ENCODE measurements at places on chromosomes 13 and 19. TPM values are rescaled to one million over a fixed set of nuclear protein-coding genes. Genes with fewer than 3 reads are reported as not detected.

DNA sequence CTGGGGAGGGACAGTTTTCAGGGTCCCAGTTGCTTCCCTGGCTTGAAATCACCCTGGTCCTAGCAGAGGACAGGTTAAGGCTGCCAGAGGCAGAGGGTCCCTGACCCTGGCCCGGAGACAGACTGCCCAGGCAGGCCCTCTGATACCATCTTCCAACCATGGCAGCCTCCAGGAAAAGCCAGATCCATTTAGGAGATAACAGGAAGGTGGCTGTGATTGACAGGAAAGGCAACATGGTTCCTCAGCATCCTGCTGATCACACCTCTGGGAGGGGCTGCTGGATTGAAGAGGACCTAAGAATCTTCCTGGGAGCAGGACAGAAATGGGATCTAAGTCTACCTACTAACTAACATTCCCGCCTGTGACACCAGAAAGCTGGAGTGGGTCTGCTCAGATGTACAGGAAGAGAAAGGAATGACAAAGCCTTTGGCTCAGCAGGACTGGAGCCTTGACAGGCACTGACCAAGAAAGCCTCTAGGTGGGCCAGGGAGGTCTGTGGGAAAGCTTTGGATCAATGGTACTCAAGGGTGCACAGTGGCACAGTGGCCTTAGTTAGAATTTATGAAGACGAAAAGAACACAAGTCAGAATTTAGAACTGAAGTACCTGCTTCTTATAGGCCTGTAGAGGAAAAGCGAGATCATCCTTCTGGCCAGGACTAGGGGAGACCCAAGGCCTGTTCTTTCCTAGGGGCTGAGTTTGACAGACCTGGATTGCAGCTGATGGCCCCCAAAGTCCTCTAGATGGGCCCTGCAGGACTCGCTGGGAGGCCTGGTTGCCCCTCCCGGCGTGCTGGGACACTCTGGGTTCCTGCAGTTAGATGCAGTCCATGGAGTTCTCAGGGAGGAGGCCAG lies 2.3 kb upstream of the PRKACA start:
- peaks cover 46% of the 10 kb centered on the region for H3K36me3 ChIP-seq
- peaks cover 15% of the 10 kb centered on the region for H3K4me1 ChIP-seq
- no peak overlapping the region for H3K4me3 ChIP-seq
- DNase-seq: no peak
- H3K27ac ChIP-seq: no peak overlapping the region

GRCh38 chr19:49887665-49888509 lies 8.8 kb downstream of the IL4I1 start:
- no peak overlapping the region for H3K27ac ChIP-seq
- DNase-seq: no peak
- no peak overlapping the region for H3K4me3 ChIP-seq
- H3K36me3 ChIP-seq: peaks cover 21% of the 10 kb centered on the region
- no peaks in the 10 kb centered on the region for H3K27me3 ChIP-seq

DNA sequence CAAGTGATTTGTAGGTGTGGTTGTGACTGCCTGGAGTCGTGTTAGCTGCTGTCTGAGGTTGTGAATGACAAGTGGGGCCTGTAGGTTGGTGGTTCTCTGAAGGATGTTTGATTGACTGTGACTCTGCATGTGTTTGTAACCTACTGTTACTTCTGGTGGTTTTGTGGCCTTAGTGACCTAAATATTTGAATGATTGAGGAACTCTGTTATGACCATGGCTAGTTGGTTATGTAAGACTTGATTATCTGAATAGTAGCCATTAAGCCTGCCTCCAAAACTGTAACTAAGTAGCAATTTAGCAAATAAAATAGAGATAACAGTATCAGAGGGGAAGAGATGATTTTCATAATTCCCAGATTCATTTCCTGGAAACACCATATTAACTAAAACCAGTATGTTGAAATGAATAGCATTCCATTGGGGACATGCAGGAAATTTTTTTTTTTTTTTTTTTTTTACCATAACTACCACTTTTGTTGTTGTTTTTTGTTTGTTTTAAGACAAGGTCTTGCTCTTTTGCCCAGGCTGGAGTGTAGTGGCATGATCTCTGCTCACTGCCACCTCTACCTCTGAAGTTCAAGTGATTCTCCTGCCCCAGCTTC lies 865 bp downstream of the ZNF382 start:
- peak overlapping the region; percentile 38 for H3K4me3 ChIP-seq
- no peaks in the 10 kb centered on the region for H3K4me1 ChIP-seq
- no peak for DNase-seq
- H3K27me3 ChIP-seq: no peaks in the 10 kb centered on the region

- H3K27me3 ChIP-seq: no peaks in the 10 kb centered on the region
- no peaks in the 10 kb centered on the region for H3K36me3 ChIP-seq
- no peak overlapping the region for H3K4me3 ChIP-seq
- H3K4me1 ChIP-seq: peaks cover 11% of the 10 kb centered on the region
Measured at GRCh38 chr13:29688193-29688592, 92.7 kb upstream of the SLC7A1 start.

The SYT5 gene
- not detected for total RNA-seq

The EHD2 gene
- total RNA-seq: 35.9 TPM

DNA sequence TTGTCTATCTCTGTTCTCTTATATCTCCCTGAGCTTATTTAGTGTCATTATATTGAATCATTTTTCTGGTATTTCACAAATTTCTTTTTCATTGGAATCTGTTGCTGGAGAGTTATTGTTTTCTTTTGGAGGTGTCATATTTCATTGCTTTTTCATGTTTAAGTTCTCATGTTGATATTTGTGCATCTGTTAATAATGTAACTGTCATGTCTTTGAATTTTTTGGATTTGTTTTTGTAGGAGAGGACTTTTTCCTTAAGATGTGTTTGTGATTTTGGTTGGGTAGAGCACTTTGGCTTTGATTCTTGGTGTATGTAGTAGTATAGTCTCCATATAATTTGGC lies 64.0 kb downstream of the DNAJC3 start:
- H3K36me3 ChIP-seq: no peaks in the 10 kb centered on the region
- DNase-seq: no peak

DNA sequence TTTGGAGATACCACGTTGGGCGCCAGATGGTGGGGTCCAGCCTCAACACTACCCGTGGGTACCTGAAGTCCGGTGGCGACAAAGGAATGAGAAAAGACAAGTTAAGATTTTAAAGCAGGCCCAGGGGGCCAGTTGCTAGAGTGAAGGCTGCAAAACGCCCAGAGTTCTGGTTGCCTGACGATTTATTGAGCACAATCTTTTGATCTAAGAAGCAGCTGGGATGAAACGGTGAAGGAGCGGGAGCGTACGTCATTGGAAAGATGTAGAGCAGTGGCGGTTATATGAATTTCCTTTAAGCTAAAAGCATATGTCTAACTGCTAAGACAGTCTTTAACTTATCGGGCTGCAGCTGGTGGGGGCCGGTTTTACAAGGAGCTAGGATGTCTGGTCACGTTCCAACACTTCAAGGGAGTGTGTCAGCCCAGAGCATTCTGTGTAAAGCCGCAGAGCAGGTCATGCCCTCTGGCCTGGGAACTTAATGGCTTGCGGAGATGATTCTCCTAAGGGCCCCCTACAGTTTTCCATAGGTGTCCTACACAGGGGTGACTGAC lies 28.9 kb upstream of the EVI5L start:
- H3K4me3 ChIP-seq: no peak overlapping the region
- DNase-seq: no peak
- H3K36me3 ChIP-seq: no peaks in the 10 kb centered on the region
- no peaks in the 10 kb centered on the region for H3K4me1 ChIP-seq
- H3K27ac ChIP-seq: no peak overlapping the region

DNA sequence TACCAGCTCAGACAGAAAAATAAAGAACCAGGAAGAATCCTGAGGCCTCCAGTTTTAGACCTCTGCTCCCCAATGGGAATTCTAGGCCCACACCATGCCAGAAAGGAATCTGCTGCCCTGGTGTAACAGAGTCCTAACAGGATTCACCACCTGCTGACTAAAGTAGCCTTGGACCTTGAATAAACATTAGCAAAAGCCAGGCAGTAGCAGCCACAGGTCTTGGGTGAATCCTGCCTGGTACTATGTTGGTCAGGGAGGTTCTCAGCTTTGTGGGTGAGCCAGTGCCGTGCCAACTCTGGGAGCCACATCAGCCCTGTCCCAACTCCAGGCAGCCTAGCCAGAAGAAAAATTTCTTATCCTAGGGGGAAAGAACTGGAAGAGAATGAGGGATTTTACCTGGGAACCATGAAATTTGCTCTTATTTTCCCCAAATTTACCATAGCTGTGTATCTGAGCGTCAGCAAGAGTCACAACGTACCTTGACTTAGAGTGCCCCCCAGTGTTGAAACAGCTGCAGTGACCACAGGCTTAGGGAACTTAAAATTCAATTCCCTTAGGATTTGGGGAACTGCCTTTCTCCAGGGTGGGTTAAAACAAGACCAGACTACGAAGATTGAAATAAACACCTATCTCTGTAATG lies 1895.6 kb upstream of the PRR20A start:
- DNase-seq: no peak
- H3K27me3 ChIP-seq: no peaks in the 10 kb centered on the region
- no peak overlapping the region for H3K4me3 ChIP-seq

- no peak overlapping the region for H3K27ac ChIP-seq
- H3K4me1 ChIP-seq: peaks cover 5% of the 10 kb centered on the region
- no peak overlapping the region for H3K4me3 ChIP-seq
- DNase-seq: peak; percentile 26
Measured at GRCh38 chr13:107441279-107441678, 774.1 kb downstream of the LIG4 start.

- H3K36me3 ChIP-seq: peaks cover 57% of the 10 kb centered on the region
- peaks cover 40% of the 10 kb centered on the region for H3K4me1 ChIP-seq
- H3K27me3 ChIP-seq: no peaks in the 10 kb centered on the region
- DNase-seq: peak; percentile 46
Measured at GRCh38 chr19:48964205-48965039, 687 bp upstream of the FTL start.

GRCh38 chr19:47680858-47681332 lies 32.3 kb upstream of the EHD2 start:
- peaks cover 60% of the 10 kb centered on the region for H3K36me3 ChIP-seq
- DNase-seq: no peak
- no peak overlapping the region for H3K27ac ChIP-seq
- H3K4me1 ChIP-seq: peaks cover 14% of the 10 kb centered on the region
- H3K4me3 ChIP-seq: no peak overlapping the region

The LAIR1 gene
- not detected for total RNA-seq

The KLF1 gene
- not detected for total RNA-seq

- H3K4me1 ChIP-seq: 0 out of 2 replicates have a peak, but pooled peaks cover 3% of the 10 kb centered on the region
- peak within 1 kb of the TSS; percentile 54 for H3K27ac ChIP-seq
- H3K36me3 ChIP-seq: peaks cover 8% of the 10 kb centered on the region
- H3K4me3 ChIP-seq: peak within 1 kb of the TSS; percentile 63
Measured at GRCh38 chr19:45994998-45995714, at the start of gene CCDC61. TSS of gene CCDC61 (plus strand) at chr19:45995467. CDS start at chr19:46003019, 7,552 bp downstream.

DNA sequence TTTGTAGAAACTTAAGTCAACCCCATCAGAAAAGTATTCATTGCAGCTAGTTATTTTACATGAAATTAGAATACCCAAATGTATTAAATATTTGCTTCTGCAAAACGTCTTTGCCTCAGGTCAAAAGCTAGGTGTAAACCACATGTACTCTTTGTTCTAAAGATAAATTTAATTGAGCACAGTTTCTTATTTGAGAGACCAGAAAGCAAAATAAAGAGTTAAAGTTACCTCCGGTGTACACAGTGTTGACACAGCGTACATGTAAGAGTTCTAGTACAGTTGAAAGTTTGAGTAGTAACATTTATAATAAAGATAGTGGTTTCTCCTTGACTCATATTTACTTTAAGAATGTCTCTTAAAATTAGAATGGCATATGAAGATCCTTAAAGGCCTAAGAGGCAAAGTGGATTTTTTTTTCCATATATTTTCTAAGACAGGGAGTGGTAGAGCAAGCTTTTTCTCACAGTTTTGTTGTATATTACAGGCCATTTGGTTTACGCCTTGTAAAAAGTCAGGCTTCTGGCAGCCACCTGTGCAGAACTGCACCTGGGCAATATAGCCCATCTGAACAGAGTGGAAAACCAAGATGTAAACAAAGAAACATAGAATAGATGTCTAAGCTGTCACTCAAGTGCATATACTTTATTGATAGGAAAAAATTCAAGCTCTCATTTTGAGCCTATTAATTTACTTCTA lies 2.9 kb downstream of the LRCH1 start:
- peaks cover 11% of the 10 kb centered on the region for H3K36me3 ChIP-seq
- no peak for DNase-seq
- peaks cover 31% of the 10 kb centered on the region for H3K4me1 ChIP-seq
- H3K27me3 ChIP-seq: no peaks in the 10 kb centered on the region

GRCh38 chr13:37602733-37603381 lies 4.3 kb upstream of the POSTN start:
- no peak overlapping the region for H3K27ac ChIP-seq
- H3K36me3 ChIP-seq: no peaks in the 10 kb centered on the region
- no peak overlapping the region for H3K4me3 ChIP-seq
- no peaks in the 10 kb centered on the region for H3K27me3 ChIP-seq
- DNase-seq: no peak

DNA sequence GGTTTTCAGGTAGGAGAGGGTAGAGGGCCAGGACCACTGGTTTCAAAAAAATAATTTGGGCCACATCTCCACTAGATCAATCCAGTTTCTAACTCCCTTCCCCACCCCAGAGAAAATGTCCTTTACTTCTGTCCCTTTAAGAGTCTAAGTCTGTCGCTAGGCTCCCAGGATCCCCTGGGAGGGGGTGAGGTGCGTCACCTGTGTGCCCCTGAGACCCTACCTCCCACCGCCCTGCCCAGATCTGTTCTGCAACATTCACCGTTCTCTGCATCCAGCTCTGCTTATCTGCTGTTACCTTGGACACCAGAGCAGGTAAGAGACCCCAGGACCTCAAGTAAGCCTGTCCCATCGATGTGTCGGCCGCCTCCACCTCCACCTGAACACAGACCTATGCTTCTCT lies at the start of gene GFY:
Gene GFY (plus strand): TSS at position 211 of the 400 bp plus-strand sequence. CDS start 1,043 bp downstream, outside the sequence.
- H3K36me3 ChIP-seq: no peaks in the 10 kb centered on the region
- peaks cover 16% of the 10 kb centered on the region for H3K4me1 ChIP-seq
- H3K27me3 ChIP-seq: peaks cover 93% of the 10 kb centered on the region
- no peak within 1 kb of the TSS for H3K4me3 ChIP-seq
- DNase-seq: no peak

- no peak for DNase-seq
- no peaks in the 10 kb centered on the region for H3K4me1 ChIP-seq
- no peaks in the 10 kb centered on the region for H3K27me3 ChIP-seq
- H3K4me3 ChIP-seq: no peak overlapping the region
Measured at GRCh38 chr13:88395804-88396203, 724.6 kb downstream of the SLITRK5 start.

DNA sequence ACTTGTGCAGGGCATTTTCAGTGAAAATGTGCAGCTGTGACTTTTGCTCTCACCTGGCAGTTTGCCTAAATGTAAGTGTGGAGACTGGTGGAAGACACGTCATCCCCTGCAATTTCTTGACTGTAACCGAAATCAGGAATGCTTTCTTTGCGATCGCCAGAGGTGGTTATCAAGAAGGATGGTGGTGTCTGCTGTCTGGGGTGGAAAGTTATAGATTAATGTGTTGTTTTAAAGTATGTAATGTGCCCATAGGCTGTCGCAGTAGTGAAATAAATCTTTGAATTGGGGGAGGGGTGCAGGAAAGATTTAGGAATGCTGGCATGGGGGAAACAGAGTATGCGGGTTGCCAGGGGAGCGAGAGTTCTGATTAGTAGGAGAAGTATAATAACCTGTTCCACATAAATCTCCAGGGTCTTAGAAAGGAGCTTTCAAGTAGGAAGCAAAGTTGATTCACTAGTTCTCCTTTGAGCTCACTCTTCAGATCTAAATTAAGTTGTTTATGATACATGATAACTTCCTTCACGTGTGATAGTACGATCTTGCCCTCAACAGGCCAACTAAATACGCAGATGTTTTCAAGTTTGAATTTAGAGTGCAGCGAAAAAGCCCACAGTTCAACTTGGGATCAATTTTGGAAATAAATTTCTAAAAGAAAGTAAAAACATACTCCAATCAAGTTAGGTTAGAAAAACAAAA lies 1520.0 kb upstream of the SLC10A2 start:
- H3K4me3 ChIP-seq: no peak overlapping the region
- H3K4me1 ChIP-seq: peaks cover 10% of the 10 kb centered on the region
- H3K27me3 ChIP-seq: no peaks in the 10 kb centered on the region
- peak overlapping the region; percentile 32 for H3K27ac ChIP-seq
- H3K36me3 ChIP-seq: no peaks in the 10 kb centered on the region
